ENCODE measurements at places on chromosomes 16 and 17. TPM values are rescaled to one million over a fixed set of nuclear protein-coding genes. Genes with fewer than 3 reads are reported as not detected.

HOXB6 gene
- 4.0 TPM for total RNA-seq

KRTAP2-1 gene
- total RNA-seq, result not detected

KRT20 gene
- total RNA-seq, result 0.22 TPM

KRTAP16-1 gene
- not detected for total RNA-seq

NXN gene
- total RNA-seq, result 27.3 TPM

GUCY2D gene
- not detected for total RNA-seq

UNC45B gene
- not detected for total RNA-seq

CD300LF gene
- total RNA-seq, result not detected

RCVRN gene
- not detected for total RNA-seq

TOX3 gene
- total RNA-seq, result 0.66 TPM

BCL6B gene
- not detected for total RNA-seq

DNAH9 gene
- 0.05 TPM for total RNA-seq

ITGB3 gene
- 3.5 TPM for total RNA-seq

CDRT15 gene
- total RNA-seq, result not detected

SYCE1L gene
- 8.7 TPM for total RNA-seq

ALOX15B gene
- not detected for total RNA-seq

HOXB3 gene
- total RNA-seq, result 3.9 TPM

BAIAP3 gene
- 0.90 TPM for total RNA-seq

KRT40 gene
- not detected for total RNA-seq

RUNDC3A gene
- total RNA-seq, result 0.54 TPM

MYH3 gene
- total RNA-seq, result 1.4 TPM

SEPTIN12 gene
- total RNA-seq, result not detected

FOXF1 gene
- total RNA-seq, result not detected

ZSCAN10 gene
- not detected for total RNA-seq

TMEM11 gene
- 54.5 TPM for total RNA-seq

FAM171A2 gene
- total RNA-seq, result 2.6 TPM

KRT12 gene
- not detected for total RNA-seq

TMC8 gene
- 0.29 TPM for total RNA-seq

FBXW10 gene
- 1.1 TPM for total RNA-seq

KCTD11 gene
- total RNA-seq, result 10.7 TPM

CETP gene
- total RNA-seq, result not detected

NPIPB9 gene
- total RNA-seq, result 2.7 TPM

CRYM gene
- 1.9 TPM for total RNA-seq
